Activated CD8-positive, alpha-beta memory T cell treated with anti-CD3 and anti-CD28 coated beads for 1 hour (primary cell): ENCODE measurements at places on chromosomes 12 and 14.

GRCh38 chr12:1448336-1448735 lies 146.0 kb downstream of the FBXL14 start:
- DNase-seq = no peak

DNA sequence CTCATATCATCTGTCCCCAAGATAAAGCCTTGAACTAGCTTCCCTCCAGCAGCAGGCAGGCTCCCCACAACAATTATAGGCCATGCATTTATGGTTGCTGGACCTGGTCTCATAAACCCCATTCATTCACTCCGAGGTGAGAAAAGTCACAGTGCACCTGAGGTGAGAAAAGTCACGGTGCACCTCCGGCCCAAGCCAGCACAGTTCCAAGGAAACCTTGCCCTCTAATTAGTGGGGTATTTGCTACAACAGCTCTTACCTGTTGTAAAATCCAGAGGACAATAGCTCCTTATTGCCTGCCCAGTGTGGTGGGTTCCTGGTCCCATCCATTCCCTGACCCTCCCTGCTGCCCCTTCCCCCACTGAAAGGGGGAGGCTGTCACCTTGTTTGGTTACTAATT lies 65.6 kb downstream of the FBXL14 start:
- DNase-seq = no peak

GRCh38 chr14:56216626-56217379 lies 98.6 kb downstream of the PELI2 start:
- DNase-seq = no peak

- no peak for DNase-seq
Observed at GRCh38 chr14:89673512-89674225, 256.6 kb upstream of the FOXN3 start.

DNA sequence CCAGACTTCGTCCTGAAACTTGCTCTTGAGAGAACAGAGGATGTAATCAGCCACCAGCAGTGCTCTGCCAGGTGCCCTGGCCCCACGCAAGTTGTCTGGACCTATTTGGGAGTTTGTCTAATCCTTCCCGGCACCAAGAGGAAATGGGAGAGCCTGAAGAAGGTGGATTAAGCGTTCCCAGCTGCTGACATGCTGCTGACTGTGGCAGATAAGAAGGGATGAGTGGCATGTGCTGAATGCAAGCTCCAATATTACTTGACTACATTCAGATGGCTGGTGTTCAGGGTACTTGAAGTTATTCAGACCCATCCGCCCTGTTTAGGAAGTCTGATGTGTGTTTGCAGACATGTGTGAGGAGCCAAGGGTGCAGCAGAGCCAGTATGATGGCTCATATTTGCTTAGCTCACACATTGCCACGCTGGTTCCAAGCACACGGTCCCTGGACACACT lies 440.6 kb upstream of the CCDC196 start:
- no peak for DNase-seq

DNA sequence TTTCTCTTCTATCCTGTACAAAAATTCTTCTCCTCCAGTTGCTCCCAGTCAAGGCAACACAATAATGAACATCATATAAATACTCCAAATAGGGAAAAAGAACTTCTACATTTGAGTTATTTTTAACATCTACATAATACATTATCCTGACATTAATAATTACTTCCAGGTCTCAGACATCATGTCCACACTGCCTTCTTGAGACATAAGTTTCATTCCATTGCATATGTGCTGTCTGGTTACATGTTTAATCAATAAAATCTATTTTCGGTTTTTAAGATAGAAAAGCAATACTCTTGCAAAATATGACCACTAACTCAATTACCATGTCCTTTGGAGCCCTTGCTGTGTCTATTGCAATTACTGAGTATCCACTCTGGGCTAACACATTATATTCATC lies 881.9 kb downstream of the GALC start:
- no peak for DNase-seq

- no peak for DNase-seq
Observed at GRCh38 chr12:116018282-116018681, 259.2 kb downstream of the MED13L start.

DNA sequence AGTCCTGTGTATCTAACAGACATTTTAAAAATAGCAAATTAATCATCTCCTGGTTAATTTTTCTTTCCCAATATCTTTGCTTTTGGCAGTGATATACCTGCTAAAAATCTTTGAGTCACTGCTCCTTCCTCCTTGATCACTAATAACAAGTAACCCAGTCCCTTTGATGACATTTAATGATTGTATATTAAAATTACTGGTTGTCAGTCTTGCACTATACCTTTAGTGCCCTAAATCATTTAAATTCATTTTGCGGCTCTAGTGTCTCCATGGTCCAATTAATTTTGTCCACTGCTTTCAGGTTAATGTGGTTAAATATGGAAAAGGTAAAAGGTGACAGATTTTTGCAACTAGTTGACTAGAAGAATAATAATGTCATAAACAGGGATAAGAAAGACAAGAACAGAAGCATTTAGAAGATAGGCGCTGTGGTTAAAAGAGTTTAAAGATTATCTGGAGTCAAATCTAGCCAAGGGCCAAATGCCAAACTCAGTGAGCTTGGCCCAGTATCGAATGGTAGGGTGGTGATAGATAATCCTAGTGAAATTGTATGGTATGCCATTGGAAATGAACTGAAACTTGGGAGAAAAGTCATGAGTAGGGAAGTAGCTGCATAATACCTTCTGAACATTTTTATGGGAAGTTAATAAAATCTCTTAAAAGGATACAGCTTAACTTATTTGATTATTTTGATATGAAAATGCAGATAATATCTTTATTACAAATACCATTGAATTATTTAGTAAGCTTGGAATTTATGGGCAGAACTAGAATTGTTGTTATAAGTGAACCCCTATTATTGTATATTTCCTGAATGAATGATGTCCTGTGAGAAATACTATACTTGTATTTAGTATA lies 115.0 kb downstream of the PCNX1 start:
- no peak for DNase-seq

GRCh38 chr14:93072659-93073357 lies 42.9 kb downstream of the ITPK1 start:
- DNase-seq = no peak

- no peak for DNase-seq
Observed at GRCh38 chr12:46020768-46021167, 30.4 kb upstream of the SCAF11 start.

GRCh38 chr14:60249321-60250256 lies 568 bp downstream of the PPM1A start:
- DNase-seq = peak; percentile 47

GRCh38 chr14:96052541-96053247 lies 13.5 kb downstream of the C14orf132 start:
- no peak for DNase-seq

- no peak for DNase-seq
Observed at GRCh38 chr12:46920499-46920898, 94.7 kb upstream of the SLC38A4 start.

DNA sequence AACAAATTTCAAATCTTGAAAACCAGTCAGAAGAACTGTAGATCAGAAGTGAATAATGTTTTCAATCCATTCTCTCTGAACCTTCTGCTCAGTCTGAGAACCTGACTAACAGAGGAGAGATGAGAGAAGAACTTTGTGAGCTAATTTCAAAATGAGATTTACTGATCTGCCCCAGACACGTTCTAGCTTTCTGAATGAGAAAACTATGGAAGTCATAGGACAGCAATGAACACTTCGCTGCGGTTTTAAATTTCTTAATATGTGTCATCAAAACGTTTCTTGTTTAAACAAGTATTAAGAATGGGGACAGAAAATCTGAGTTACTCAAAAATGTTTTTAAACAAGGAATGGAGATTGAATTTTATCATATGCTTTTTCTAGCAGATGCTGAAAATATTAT lies 66.6 kb upstream of the FAR2 start:
- no peak for DNase-seq

GRCh38 chr12:4271717-4272423 lies 1.7 kb upstream of the CCND2 start:
- DNase-seq = peak; percentile 69

DNA sequence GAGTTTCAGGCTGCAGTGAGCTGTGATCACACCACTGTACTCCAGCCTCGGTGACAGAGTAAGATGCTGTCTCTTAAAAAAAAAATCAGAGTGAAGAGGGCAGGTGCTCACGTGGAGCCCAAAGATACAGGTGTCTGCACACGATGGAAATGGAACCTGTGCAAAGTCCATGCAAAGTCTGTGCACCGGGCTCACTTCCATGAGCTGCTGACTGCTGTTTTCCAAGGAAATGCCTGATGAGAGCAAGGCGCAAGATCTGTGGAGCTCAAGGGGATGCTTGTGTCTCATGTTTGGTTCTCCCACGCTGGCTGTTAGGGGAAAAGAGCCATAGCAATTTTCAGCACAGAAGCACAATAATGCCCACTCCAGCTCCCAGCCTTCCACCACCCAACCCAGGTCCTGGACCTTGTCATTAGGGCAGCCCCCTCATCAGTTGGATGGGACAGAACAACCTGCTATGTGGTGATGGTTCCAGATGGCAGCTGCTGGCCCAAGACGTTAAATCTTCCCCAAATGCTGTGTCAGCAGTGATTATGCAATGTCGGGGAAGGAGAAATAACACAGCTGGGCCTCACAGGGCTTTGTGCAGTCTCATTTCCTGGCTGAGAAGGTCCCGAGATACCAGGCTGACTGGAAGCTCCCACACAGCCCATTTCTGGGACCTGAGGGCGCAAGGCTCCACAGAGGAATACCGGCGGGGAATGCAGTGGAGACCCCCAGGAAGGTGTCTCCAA lies 27.9 kb upstream of the DICER1 start:
- no peak for DNase-seq

DNA sequence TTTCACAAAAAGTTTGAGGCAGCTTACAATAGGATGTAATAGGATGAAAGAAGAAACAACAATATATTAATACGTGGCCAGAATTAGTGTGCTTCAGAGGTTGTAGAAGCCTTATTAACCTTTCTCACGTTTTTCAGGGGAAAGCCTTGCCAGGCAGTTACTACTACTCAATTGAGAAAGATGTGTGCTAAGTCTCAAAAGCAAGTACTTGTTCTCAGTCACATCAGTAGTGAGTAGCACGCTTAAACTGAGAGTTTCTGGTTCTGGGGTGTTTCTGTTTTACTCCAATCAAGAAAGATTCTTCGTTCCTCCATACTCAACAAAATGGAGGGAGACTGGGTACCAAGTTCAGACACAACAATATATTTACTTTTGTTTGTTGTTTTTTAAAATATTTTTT lies 38.7 kb downstream of the KLC1 start:
- no peak for DNase-seq

DNA sequence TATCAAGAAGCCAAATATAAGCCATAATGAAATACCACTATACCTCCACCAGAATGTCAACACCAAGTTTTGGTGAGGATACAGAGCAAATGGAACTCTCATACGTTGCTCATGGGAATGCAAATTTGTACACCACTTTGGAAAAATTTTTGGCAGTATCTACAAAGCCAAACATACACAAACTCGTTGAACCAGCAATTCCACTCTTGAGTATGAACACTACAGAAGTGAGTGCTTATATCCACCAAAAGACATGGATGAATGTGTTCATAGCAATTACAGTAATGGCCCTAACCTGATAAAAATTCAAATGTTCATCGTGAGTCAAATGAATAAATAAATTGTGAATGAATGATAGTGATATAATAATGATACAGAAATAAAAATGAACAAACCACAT lies 24.8 kb downstream of the C12orf71 start:
- DNase-seq = no peak

- no peak for DNase-seq
Observed at GRCh38 chr14:22689199-22689598, 45.0 kb upstream of the OR6J1 start.

GRCh38 chr12:121214166-121214777 lies 4.3 kb downstream of the P2RX4 start:
- DNase-seq = no peak

DNA sequence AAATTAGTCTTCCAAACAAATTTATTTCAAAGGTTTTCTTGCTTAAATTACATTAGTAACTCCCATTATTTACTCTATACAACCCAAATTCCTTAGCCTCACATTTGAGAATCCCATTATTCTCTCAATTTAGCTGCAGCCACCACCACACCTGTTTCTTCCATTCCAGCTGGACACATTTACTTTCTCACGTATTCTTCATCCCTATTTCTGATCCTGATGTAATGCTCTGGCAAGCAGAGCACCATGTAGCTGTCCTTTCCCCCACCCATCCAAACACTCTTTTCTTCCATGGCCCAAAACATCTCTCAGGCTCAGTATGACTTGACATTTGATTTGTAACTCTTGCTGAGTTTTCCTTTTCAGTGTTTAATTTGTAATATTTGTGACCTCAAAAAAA lies 240.2 kb upstream of the CLEC14A start:
- DNase-seq = no peak

- DNase-seq = no peak
Observed at GRCh38 chr12:63885401-63885800, 40.9 kb downstream of the SRGAP1 start.

DNA sequence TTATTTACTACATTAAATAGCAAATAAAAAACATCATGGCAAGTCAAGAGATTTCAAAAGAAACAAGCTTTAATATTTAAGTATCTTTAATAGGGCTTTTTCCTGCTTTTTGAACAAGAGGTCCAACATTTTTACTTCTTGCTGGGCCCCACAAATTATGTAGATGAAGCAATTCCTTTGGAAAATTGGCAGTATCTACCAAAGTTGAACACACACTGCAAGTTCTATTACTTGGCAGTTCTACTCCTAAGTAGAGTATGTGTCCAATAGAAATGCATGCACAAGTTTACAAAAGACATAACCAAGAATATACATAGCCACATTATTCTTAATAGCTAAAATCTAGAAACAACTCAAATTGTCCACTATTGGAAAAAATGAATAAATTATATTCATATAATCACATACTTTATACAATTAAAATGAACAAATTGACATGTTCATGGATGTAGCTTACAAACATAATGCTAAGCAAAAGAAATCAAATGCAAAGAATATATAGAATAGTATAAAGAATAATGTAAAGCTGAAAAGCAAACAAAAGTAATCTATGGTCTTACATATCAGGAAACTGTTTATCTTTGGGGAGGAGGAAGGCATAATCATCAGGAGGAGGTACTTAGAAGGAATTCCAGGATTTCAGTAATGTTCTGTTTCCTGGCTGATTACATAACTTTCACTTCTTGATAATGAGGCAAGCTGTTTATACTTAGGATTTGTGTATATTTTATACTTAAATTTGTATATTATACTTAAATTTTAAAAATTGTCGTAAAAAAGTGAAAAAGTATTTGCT lies 6.5 kb upstream of the TMBIM4 start:
- DNase-seq = no peak

- no peak for DNase-seq
Observed at GRCh38 chr14:98947911-98948595, 323.9 kb downstream of the BCL11B start.
